ENCODE measurements at places on chromosomes 2 and 18.

DNA sequence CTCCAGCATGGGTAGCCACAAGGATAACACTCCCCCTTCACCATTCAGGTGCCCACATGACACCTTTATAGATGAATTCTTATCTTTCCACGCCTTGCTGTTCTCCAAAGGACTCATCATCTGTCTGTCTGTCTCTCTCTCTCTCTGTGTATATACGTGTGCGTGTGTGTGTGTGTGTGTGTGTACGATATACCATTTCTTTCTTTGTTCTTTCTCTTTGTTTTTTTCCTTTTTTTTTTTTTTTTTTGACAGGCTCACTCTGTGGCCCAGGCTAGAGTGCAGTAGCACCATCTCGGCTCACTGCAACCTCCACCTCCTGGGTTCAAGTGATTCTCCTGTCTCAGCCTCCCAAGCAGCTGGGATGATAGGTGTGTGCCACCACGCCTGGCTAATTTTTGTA is 98.2 kb downstream of the DLGAP1 start:
- no peak for DNase-seq

GRCh38 chr2:206981086-206981674 is 41.9 kb downstream of the CPO start:
- no peak for DNase-seq

DNA sequence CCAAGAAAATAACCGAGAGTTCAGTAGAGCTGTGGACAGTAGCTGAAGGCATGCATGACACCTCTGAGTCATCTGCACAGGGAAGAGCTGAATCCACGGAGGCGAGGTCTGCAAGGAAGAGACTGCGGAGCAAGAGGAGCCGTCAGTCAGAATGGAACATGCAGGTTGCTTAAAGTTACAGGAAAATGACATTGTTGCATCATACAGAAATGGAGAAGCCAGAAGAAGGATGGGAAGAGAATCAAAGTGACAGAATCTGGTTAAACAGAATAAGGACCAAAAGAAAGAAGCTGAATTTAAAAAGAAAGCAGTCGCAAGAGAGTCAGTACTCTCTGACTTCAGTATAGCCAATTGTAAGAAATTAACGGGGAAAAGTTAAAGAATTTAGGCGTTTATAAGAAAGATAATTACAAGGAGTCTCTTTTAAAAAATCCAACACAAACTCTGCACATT is 533.8 kb downstream of the ADCYAP1 start:
- no peak for DNase-seq

- DNase-seq, result no peak
Observed at GRCh38 chr2:441258-442022, 153.5 kb upstream of the ALKAL2 start.
